ENCODE measurements at places on chromosomes 7 and 10.

- DNase-seq: no peak
Measured at GRCh38 chr7:126533715-126534114, 719.0 kb downstream of the GRM8 start.

DNA sequence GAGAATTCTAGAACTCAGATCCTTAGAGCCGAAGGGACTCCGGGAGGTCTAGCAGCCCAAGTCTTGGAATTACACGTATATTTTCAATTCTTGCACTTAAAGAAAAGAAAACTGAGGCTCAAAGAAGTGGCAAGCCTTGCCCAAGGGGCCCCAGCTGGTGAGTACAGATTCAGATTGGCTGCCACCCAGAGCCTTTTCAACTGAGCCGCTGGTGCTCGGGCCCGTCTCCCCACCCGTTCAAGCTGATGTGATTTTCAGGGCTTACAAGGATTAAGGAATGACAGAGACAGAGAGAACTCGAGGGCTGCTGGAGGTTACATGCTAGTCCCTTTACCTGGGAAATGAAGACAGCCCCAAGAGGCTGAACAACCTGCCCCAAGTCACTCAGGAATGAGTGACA, 117.8 kb downstream of the ABLIM1 start:
- DNase-seq: no peak

- peak; percentile 75 for DNase-seq
Measured at GRCh38 chr10:123582084-123582989, 83.8 kb upstream of the GPR26 start.

- no peak for DNase-seq
Measured at GRCh38 chr7:127251465-127252376, 1.0 kb downstream of the GRM8 start.

DNA sequence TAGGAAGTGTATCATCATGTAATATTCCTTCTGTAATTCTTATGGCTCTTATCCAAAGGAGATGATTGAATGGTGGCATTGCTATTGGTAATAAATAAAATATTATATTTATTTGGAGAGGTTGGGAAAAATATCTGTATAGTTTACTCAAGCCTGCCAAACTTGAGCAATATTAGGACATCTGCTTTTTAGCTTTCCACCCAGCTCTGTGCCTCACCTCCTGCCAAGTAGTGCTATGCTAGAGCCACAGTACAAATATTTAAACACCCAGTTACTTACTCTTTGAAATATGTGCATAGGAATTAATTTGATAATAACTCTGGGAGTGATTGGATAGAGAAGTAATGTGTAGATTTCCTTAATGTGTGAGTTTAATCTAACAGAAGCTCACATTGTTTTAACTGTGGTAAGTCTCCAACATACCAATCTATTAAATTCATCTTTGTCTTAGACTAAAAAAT, 129.2 kb downstream of the BBS9 start:
- no peak for DNase-seq

DNA sequence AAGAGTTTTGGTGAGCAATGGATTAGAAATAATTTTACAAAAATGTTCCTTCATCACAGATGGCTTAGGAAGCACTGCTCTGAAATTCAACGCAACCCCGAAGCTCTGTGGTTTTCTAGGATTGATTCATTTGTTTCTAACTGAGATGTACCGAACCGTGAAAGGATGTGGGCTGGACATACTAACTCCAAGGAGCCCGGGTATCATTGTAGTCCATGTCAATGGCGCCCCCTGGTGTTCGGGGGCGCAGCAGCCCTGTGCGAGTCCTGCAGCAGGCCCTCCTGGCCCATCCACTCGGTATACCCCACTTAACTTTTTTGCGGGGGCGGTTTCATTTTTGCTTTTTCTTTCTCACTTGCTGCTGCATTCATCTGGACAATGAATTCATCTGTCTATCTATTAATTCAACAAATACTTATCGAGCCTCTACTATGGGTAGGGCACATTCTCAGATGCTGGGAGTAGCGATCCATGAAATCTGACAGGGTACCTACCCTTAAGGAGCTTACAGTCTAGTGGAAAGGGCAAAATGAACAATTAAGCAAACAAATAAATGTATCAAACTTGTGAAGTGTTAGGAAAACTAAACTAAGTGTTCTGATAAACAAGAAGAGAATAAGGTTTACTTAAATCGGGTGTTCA, 25.2 kb upstream of the ITPRID1 start:
- DNase-seq: peak; percentile 67

DNA sequence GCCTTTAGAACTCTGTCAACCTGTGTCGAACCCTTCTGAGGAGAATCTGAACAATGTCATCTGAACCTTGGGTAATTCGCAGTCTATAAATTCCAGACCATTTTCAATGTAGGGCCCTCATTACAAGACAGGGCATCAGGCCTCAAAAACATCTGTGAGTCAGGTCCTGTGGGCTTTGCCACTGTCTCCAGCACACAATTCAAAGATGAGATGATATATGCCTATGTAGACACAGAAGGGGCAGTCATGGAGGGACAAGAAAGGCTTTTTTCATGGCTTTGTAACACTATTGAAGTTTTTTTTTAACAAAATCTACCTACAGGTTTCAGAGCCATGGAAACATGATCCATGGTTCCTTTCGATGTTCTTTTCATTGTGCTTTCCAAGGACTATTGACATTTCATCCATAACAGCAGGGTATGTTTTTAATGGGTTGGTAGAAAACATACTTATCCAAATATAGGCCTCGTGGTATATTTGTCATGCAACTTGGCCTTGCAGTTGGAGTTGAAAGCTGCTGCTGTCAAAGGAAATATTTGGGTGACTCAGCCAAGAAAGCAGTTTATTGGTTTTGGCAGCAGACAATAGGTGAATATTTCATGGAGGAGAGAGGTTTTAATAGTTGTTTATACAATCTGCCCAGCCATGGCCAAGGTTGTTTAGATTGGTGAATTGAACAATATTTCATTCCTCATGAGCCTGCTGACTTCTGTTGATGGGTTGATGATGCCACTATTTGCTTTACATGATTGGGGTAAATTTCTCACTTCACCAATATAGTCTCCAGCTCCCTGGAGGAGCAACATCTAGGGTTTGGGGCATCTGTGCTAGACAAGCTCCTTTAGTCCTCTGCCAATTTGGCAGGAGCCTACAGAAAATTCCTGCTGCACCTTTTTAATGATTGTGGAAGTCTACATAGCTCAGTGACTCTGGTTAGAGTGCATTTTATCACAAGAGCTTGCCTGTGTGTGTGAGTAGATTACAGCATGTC, 158.4 kb upstream of the TMEM72 start:
- no peak for DNase-seq

DNA sequence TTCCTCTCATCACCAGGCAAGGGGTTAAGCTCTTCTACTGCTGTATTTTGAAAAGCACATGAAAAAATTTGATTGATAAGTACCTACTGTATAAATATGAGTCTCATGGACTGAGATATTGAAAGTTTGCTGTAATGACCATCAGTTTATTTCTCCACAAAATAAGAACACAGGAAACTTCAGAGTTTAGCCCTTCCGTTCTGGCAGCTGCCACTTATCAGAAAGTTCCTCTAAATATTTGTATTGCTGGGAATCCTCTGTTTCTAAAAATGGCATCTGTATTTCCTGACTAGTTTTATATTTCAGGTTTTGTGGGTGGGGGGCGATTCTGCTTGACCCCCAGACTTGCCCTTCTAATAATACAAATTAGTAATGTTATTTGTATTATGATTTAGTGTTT, 92.0 kb downstream of the LYZL2 start:
- no peak for DNase-seq

DNA sequence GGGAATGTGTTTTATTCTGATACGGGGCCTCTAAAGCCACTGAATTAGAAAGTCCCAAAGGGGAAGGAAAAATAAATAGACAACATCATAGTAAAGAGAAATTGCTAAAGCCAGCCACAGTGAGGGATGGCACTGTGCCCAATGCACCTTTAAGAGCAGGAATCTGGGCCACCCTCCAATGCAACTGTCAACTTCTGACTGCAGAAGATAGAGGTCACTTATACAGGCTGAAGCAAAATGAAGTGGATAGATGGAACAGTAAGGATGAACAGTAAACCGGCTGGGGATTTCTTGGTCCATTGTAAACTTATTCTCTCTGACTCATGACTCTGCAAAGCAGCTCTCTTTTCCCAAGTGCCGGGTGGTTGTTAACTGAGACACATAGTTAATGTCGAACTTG, 54.0 kb upstream of the KCNIP2 start:
- peak; percentile 13 for DNase-seq

DNA sequence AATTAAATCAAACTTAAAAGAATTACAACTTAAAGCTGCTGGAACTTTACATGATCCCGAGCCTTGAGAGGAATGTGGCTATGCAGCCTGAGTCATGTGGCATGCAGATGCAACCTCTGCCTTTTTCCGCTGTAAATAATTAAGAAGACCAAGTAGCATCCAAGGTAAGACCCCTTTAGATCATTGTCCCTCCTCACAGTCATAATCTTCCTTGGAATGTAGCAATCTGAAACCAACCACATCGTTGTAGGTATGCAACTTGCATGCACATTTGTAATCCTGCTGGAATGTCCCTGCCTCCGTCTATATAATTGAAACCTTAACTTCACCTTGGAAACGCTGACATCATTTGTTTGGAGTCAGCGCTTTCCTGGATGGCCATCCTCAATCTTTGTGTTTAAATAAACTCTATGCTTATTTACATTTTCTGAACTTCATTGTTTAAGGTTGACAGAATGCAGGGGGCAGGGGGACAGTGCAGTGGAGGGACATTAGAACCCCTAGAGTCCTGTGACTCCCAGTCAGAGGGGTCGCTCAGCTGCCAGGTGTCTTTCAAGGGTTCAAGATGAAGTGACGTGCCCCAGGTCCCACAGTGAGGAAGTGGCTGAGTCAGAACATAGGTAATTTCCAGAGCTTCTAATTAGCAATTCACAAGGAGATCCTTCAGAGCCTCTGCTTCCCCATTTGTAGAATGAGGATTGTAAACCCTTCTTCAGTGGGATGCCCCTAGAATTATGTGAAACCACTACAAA, 110.7 kb downstream of the RALA start:
- no peak for DNase-seq

- DNase-seq: no peak
Measured at GRCh38 chr7:112134039-112134438, 72.2 kb downstream of the DOCK4 start.

DNA sequence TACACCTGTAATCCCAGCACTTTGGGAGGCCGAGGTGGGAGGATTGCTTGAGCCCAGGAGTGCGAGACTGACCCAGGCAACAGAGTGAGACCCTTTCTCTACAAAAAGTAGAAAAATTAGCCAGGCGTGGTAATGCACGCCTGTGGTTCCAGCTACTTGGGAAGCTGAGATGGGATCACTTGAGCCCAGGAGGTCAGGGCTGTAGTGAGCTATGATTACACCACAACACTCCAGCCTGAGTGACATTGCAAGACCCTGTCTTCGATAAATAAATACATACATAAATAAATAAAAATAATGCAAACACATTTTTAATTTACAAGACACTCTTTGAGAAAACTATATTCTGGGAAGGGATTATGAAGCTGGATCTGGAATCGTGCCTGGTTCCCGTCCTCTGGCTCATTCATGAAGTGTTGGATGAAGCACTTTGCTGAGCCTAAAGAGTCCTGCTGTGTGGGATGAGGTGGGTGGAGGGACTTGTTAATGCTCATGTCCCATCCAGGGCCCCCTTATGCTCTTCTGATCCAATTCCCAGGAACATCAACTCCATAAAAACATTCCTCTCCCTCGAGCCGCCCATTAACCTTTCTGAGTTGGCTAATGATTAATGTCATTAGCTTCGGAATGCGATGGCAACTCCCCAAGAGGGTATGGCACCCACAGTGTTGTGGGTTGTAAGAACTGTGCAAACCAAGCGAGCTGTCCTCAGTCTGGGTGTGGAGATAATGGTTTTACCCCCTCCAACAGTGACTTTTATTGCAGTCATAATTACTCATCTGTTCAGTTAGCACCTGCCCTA, 236.3 kb downstream of the BAMBI start:
- DNase-seq: no peak

DNA sequence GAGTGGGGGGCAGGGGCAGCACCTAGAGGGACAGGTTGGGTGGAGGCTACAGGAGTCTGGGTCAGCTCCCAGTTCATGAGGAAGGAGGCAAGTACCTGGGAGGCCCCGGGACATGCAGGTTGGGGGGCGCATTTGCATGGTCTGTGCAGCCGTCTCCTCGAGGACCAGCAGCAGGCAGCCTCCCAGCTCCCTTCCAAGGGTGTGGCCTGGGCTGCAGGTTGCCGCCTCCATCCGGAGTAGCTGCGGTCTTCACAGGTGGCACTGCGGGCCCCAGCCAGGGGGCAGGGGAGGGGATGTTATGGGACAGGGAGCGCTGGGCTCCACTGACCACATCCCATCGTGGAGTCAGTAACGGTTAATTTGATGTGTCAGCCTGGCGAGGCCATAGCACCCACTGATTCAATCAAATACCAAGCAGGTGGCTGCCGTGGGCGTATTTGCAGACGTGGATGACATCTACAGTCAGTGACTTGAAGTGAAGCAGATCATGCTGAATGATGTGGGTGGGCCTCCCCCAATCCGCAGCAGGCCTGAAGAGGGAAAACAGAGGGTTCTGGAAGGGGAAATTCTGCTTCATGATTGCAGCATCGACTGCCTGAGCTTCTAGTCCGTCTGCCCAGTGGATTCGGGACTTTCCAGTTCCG, 81.6 kb downstream of the PRKAG2 start:
- DNase-seq: no peak

DNA sequence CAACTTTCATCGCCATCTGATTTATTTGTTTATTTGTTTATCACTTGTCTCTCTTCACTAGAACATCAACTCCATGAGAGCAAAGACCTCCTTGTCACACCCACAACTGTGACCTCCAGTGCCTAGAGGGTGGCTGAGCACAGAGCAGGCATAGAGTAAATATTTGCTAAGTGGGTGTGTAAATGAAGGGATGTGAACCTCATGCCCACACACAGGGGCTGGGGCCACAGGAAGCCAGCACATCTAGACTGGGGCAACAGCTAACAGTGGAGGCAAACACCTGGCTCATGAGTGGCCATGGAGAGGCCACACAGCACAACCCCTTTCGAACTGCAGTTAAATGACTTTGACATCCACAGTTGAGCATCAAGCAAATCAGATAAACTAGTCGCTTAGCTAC, 39.8 kb downstream of the AKR1B1 start:
- DNase-seq: no peak

GRCh38 chr7:138610671-138611170, 90.4 kb downstream of the SVOPL start:
- no peak for DNase-seq

- DNase-seq: no peak
Measured at GRCh38 chr7:32500922-32501341, 5.6 kb downstream of the AVL9 start.

DNA sequence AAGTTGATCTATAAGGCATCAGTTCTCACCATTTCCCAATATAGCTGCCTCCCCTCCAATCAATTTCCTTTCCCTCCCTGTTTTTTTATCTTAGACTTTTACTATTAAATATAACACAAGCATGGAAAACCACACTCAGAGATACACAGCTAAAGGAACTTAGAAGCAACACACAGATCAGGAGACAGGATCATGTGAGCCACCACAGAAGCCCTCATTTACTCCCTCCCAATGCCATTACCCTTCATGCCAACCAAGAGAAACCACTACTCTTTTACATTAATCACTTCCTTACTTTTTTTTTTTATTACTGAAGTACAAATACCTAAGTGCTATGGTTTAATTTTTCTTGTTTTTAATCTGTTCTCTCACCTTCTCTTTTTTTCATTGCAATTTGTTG, 33.0 kb downstream of the COG5 start:
- DNase-seq: no peak
